ENCODE measurements at places on chromosomes 1 and 21. TPM values are rescaled to one million over a fixed set of nuclear protein-coding genes. Genes with fewer than 3 reads are reported as not detected.

GRCh38 chr1:117659550-117660270, 53.9 kb downstream of the TENT5C start:
- no peak for DNase-seq

GRCh38 chr1:106063510-106063909, 993.0 kb upstream of the PRMT6 start:
- no peak for DNase-seq

DNA sequence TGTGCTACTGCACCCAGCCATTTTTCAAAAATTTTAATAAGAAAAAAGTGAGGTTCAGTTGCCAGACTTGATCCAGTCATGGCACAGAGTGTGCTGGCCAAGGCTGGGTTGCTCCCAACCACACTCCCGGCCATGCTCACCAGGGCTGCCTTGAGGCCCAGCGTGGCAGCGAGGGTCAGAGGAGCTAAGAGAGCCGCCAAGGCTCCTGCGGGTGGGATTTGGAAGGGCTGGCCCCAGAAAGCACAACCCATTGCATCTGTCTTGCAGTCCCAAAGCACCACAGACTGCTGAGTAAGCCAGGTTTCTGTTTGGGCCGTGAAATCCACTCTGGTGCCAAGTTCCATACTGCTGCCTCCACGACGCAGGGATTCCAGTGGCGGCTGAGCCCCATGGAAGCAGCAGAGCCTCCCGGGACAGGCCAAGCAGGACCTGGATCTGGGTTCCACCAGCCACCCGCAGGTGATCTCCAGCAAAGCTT, 22.6 kb downstream of the ZBTB17 start:
- no peak for DNase-seq

GRCh38 chr1:224333309-224333926, 3.4 kb upstream of the NVL start:
- DNase-seq, result peak; percentile 81

- DNase-seq, result peak; percentile 45
Measured at GRCh38 chr1:18948048-18948912, 8.2 kb downstream of the IFFO2 start.

SLC25A34 gene
- total RNA-seq, result 0.23 TPM

- DNase-seq, result no peak
Measured at GRCh38 chr1:247184254-247184653, 12.4 kb upstream of the ZNF124 start.

DNA sequence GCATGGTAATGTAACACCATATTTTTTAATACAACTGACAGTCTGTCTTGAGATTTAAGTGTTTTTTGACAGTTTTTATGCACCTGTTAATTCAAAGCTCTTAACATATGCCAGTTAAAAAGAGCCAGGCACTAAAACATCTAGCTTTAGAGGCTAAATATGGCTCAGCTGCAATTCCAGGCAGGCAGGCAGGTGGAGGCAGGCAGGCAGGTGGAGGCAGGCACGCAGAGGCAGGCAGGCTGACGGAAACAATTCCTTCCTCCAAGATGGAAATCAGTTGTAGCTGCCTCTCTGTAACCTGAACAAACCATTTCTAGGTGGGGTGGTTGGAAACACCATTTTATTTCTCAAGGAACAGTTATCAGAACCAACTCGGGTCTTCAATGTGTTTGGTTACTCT, 51.2 kb downstream of the GORAB start:
- no peak for DNase-seq

LDLRAD1 gene
- total RNA-seq, result not detected

DNAJC8 gene
- 29.3 TPM for total RNA-seq

MPL gene
- 0.79 TPM for total RNA-seq

DNA sequence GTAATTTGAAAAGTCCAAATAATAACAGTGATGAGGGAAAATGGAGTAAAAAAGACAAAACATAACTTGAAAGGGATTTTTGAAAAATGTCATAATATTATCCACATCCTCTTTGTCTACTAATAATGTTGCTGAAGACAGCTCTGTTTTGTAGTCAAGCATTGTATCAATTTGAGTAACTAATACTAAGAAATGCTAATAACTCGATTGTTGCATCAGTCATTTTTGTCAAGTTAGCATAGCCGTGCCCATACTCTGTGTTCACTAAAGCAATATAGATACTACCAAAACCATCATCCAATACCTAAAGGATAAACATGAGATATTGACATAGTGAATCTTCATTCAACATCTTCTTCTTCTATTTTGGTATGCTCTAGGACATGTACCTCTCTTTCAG, 17.3 kb downstream of the PDC start:
- DNase-seq, result no peak

SEC16B gene
- total RNA-seq, result 1.5 TPM

KRTAP21-3 gene
- total RNA-seq, result not detected

SPATA1 gene
- total RNA-seq, result 1.3 TPM

FCAMR gene
- 0.03 TPM for total RNA-seq
